PC-9 (cell line): ENCODE measurements at places on chromosomes 5 and 9. TPM values are rescaled to one million over a fixed set of nuclear protein-coding genes. Genes with fewer than 3 reads are reported as not detected.

The GCNT1 gene
- total RNA-seq: 14.0 and 15.3 TPM in 2 replicates

- H3K4me1 ChIP-seq: no peaks in the 10 kb centered on the region
- no peaks in the 10 kb centered on the region for H3K36me3 ChIP-seq
- no peak overlapping the region for H3K4me3 ChIP-seq
- DNase-seq: no peak
These were observed 66.7 kb upstream of the HSPB3 start for GRCh38 chr5:54388811-54389210.

DNA sequence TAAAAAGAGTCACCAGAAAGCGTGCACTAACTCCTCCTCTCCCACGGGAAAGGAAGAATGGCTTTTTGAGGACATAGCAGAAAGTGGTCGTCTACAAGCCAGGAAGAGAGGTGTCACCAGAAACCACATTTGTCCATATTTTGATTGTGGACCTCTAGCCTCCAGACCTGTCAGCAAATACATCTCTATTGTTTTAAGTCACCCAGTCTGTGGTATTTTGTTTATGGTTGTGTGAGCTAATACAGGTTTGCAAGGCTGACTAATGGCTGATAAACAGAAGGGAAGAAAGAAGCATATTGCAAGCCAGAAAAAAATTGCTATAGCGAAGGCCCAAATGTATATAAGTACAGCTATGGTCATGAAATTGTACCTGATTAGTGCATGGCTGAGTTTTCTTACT lies 21.4 kb downstream of the WDR70 start:
- no peak overlapping the region for H3K27ac ChIP-seq
- no peak overlapping the region for H3K4me3 ChIP-seq
- no peaks in the 10 kb centered on the region for H3K4me1 ChIP-seq
- peaks cover 15% of the 10 kb centered on the region; the same call in 1 of the 2 replicates for H3K36me3 ChIP-seq
- DNase-seq: no peak

DNA sequence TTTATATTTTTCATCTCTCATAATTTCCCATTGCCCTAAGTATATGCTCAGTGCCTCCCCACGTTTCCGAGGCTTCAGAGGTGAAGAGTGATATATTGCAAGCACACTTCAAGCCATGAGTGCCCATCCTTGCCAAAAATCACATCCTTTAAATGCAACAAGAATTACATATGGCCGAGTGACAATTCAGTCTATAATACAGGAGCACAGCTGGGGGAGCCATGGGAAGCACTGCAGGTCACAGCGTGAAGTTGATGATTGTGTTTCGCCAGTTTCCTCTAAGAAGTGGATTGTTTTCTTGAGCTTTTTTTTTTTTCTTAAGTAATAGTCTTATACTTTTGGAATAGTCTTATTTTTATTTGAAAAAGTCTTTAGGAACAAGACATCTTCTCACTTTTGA lies 61.1 kb downstream of the MTRR start:
- DNase-seq: no peak
- H3K4me3 ChIP-seq: no peak overlapping the region
- H3K27ac ChIP-seq: no peak overlapping the region
- no peaks in the 10 kb centered on the region for H3K4me1 ChIP-seq
- peaks cover 81% of the 10 kb centered on the region for H3K27me3 ChIP-seq
- H3K36me3 ChIP-seq: no peaks in the 10 kb centered on the region

DNA sequence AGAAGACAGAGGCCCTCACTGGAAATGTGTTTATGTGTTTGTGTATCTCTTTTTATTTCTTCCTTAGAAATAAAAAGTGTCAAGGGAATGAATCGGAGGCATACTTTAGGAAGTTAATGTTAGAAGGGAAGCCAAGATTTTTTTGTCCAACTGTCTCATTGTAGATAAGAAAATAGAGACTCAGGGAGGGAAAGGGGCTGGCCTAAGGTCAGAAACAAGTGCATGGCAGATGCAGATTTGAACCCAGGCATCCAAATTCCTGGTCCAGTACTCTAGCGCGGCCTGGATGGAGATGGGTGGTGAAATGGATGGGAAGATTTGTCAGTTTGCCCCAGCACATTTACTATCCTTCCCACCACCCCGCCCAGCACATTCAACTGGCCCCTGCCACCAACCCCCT lies 19.8 kb upstream of the TNIP1 start:
- no peaks in the 10 kb centered on the region for H3K36me3 ChIP-seq
- no peak overlapping the region for H3K27ac ChIP-seq
- no peak overlapping the region for H3K4me3 ChIP-seq
- H3K4me1 ChIP-seq: peaks cover 24% of the 10 kb centered on the region

The DOK3 gene
- total RNA-seq: 12.2 and 12.3 TPM in 2 replicates

DNA sequence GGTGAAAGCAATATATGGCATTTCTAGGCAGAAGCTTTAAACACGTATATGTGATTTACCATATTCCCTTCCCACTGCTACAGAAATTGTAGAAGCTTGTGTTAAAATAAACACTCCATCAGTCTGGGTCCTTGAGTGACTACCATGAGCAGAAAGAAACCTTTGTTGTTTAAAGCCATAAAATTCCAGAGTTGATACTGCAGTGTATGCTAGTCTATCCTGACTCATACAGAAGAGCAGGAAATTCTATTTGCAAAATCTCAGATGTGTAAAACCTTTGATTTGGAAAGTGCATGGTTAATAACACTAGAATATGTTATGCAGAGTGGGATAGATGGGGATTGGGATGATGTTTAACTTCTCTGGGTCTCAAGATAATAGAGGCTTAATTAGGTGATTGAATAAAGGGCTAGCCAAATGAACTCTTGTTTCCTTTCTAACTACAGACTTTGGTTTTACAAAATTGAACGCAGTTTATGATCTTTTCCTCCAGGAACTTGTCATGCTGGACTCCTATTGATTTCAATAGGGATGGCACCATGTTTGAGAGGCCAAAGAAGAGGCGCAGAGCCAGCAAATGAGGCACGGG lies 282.7 kb upstream of the VLDLR start:
- no peaks in the 10 kb centered on the region for H3K36me3 ChIP-seq
- no peak for DNase-seq
- H3K4me3 ChIP-seq: no peak overlapping the region

DNA sequence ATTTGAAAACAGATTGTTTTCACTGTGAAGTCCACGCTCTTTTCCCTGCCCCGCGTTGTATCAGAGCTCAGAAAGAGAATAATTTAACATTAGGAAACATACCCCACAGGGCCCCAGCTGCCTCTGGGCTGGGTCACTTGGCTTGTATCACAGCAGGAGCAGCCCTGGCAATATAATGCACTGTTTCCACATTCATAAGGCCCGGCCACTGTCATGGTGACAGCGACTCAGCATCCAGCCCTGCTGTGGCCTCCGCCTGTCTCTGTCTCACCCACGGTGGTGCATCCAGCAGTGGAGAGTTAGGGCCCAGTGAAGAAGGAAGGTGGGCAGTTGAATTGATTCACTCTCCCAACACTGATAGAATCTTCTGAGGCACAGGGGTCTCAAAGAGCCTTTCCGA lies 188.9 kb downstream of the NSG2 start:
- no peak overlapping the region for H3K4me3 ChIP-seq
- no peaks in the 10 kb centered on the region for H3K4me1 ChIP-seq
- DNase-seq: no peak
- peaks cover 69% of the 10 kb centered on the region for H3K27me3 ChIP-seq

- no peaks in the 10 kb centered on the region for H3K36me3 ChIP-seq
- no peak overlapping the region for H3K27ac ChIP-seq
- H3K4me1 ChIP-seq: no peaks in the 10 kb centered on the region
- H3K27me3 ChIP-seq: no peaks in the 10 kb centered on the region
- no peak for DNase-seq
These were observed 17.8 kb downstream of the CTNNA1 start for GRCh38 chr5:138770977-138771376.

- no peak overlapping the region for H3K4me3 ChIP-seq
- no peaks in the 10 kb centered on the region for H3K4me1 ChIP-seq
- DNase-seq: no peak
- H3K36me3 ChIP-seq: no peaks in the 10 kb centered on the region
- H3K27ac ChIP-seq: no peak overlapping the region
These were observed 130.9 kb downstream of the SNCAIP start for GRCh38 chr5:122442938-122443337.

DNA sequence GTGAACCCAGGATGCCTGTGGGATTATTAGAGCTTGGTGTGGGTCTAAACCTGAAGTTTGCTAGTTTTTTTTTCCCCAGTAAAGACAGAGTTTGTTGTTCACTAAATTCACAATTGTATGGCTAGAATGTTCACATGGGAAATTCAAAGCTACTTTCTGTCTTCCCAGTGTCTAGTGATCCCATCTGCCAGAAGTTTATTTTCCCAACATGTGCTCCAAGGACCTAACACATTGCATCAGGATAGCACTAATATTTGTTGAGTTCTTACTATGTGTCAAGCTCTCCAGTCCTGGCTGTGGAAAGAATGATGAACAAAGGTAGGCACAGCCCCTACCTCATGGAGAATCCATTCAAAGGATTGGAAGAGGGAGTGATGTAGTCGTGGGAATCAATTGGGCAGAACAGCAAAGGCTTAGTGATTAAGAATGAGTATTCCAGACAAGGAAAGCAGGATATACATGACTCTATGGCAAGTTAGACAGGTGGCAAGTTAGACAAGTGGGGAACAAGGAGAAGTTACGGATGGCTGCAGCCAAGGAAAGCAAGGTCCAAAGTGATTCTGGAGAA lies 521.5 kb upstream of the WWC1 start:
- no peak overlapping the region for H3K27ac ChIP-seq
- H3K4me1 ChIP-seq: no peaks in the 10 kb centered on the region
- H3K27me3 ChIP-seq: no peaks in the 10 kb centered on the region

DNA sequence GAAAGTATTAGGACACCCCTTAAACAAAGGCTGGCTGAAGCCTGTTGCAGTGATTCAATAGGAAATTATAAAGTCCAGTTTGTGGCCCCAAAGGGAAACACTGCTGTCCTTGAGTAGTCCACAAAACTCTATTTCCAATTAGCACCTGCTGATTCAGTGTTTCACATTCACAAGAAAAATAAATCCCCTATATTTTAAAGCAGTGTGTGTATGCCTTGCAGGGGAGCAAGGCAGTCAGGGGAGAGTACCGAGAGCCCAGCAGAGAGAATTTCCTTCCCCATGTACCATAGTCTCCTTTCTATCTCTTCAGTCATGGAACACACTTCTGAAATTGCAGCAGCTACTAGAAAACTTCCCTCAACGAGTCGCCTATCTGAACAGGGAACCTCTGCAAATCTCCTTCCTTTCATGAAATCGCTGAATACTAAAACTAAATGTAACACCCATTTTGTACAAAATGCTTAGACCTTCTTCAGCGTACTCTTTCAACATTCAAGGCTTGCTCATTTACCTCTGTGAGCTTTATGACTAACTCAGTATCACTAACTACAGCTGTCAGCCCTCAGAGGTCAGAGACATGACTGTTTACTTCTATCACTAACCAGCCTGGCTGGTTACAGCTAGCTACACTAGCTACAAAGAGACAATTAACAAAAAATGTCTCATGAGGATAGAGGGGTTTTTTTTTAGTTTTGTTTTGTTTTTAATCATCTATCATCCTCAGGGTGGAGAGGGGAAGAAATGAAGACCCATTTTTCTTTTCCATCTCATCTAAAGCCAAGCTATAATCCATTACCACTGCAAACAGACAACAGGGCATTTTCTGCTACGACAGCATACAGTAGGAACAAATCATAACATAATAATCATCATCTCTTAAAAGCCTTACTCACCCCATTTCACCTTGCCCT lies 188.7 kb downstream of the EBF1 start:
- no peak overlapping the region for H3K4me3 ChIP-seq
- H3K36me3 ChIP-seq: no peaks in the 10 kb centered on the region
- H3K27ac ChIP-seq: no peak overlapping the region
- no peak for DNase-seq
- peaks cover 56% of the 10 kb centered on the region; the same call in 1 of the 2 replicates for H3K27me3 ChIP-seq

GRCh38 chr5:57745029-57745428 lies 262.4 kb upstream of the ACTBL2 start:
- H3K36me3 ChIP-seq: no peaks in the 10 kb centered on the region
- no peak overlapping the region for H3K4me3 ChIP-seq
- H3K27me3 ChIP-seq: no peaks in the 10 kb centered on the region
- H3K27ac ChIP-seq: no peak overlapping the region
- no peak for DNase-seq
- H3K4me1 ChIP-seq: peaks cover 9% of the 10 kb centered on the region

DNA sequence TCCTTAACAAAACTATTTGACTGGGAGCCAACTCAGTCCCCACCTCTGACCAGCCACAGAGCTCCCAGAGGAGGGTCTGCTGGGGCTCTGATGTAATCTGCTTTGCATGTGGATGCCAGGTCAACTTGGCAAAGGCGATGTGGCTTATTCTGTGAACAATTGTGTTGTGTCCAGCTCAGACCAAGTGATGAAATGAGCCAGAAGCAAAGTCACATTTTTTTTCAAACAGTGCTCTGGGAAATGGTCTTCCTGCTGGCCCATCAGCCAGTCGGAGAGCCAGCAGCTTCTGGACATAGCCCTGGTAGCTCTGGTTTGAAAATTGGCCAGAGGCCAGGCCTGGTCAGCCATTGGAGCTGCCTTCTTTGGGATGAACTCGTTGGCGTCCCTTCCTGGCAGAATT lies 86.5 kb downstream of the ANGPTL2 start:
- H3K27ac ChIP-seq: no peak overlapping the region
- DNase-seq: no peak
- H3K4me1 ChIP-seq: peaks cover 10% of the 10 kb centered on the region; the same call in 1 of the 2 replicates
- H3K27me3 ChIP-seq: no peaks in the 10 kb centered on the region
- no peaks in the 10 kb centered on the region for H3K36me3 ChIP-seq
- H3K4me3 ChIP-seq: no peak overlapping the region

DNA sequence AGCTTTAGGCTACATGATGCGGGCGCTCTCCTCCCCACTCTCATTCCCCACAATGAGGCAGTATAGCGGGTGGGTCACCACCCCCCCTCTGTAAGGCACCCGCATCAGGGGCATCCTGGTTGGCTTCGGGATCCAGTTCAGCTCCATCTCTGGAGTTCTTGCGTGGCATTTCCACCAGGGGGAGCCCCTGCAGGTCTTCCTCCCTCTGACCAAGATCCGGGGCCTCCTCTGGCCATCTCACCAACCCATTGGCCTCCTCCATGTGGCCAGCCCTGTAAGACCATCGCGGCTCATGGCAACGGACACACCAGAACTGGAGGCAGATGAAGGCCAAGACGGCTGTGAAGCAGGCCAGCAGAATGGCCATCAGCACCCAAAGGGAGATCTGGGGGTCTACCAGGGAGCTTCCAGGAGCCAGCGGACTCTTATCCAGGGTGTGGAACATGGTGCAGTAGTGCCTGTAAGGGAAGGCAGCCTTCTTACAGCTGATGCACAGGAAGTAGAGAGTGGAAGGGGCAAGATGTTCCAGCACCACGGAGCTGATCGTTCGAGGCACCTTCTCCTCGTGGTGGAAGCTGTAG lies 77.0 kb downstream of the CYFIP2 start:
- H3K36me3 ChIP-seq: no peaks in the 10 kb centered on the region
- H3K4me1 ChIP-seq: no peaks in the 10 kb centered on the region
- no peak overlapping the region for H3K4me3 ChIP-seq
- H3K27me3 ChIP-seq: peaks cover 22% of the 10 kb centered on the region; the same call in 1 of the 2 replicates

GRCh38 chr5:40376566-40376965 lies 303.1 kb upstream of the PTGER4 start:
- H3K4me3 ChIP-seq: no peak overlapping the region
- H3K27ac ChIP-seq: no peak overlapping the region
- H3K27me3 ChIP-seq: no peaks in the 10 kb centered on the region
- H3K36me3 ChIP-seq: no peaks in the 10 kb centered on the region
